Cardiac septum (tissue), 1 donor: ENCODE measurements at places on chromosomes 4 and X. TPM values are rescaled to one million over a fixed set of nuclear protein-coding genes. Genes with fewer than 3 reads are reported as not detected.

SCLT1 gene
- total RNA-seq: 9.6 TPM

HTN3 gene
- not detected for total RNA-seq

F9 gene
- not detected for total RNA-seq

SMIM10L2A gene
- 0.97 TPM for total RNA-seq

CENPVL3 gene
- total RNA-seq: not detected

MAGEA4 gene
- total RNA-seq: not detected

COX7B2 gene
- total RNA-seq: not detected

RHOXF2B gene
- total RNA-seq: not detected

GPC4 gene
- total RNA-seq: 3.6 TPM

SUPT20HL2 gene
- not detected for total RNA-seq

KCTD8 gene
- total RNA-seq: 0.67 TPM

PAGE2B gene
- not detected for total RNA-seq

IL1RAPL2 gene
- total RNA-seq: not detected

GPRASP3 gene
- total RNA-seq: 5.7 TPM

C4orf33 gene
- 5.7 TPM for total RNA-seq

SOD3 gene
- 115 TPM for total RNA-seq

NAP1L2 gene
- 10.7 TPM for total RNA-seq

POU4F2 gene
- not detected for total RNA-seq

SLC25A14 gene
- total RNA-seq: 6.0 TPM

L1CAM gene
- total RNA-seq: 1.5 TPM

MAP3K15 gene
- not detected for total RNA-seq

NKX6-1 gene
- 0.22 TPM for total RNA-seq

NR0B1 gene
- not detected for total RNA-seq

GAGE12E gene
- not detected for total RNA-seq

GASK1B gene
- total RNA-seq: 90.6 TPM

SSX4B gene
- total RNA-seq: not detected
